ENCODE measurements at places on chromosomes 4 and X. TPM values are rescaled to one million over a fixed set of nuclear protein-coding genes. Genes with fewer than 3 reads are reported as not detected.

FAM9B gene
- not detected for total RNA-seq

RBM10 gene
- 26.7 TPM for total RNA-seq

AFM gene
- not detected for total RNA-seq

RBM46 gene
- not detected for total RNA-seq

CFAP99 gene
- not detected for total RNA-seq

GAGE12J gene
- total RNA-seq, result not detected

OTC gene
- total RNA-seq, result not detected

GYG2 gene
- 0.32 TPM for total RNA-seq

SERPINA7 gene
- total RNA-seq, result not detected

MAGEC3 gene
- total RNA-seq, result not detected

CHRNA9 gene
- not detected for total RNA-seq

ENOPH1 gene
- total RNA-seq, result 18.5 TPM

TLR10 gene
- total RNA-seq, result 0.11 TPM

SYNPO2 gene
- 257 TPM for total RNA-seq

ASB5 gene
- total RNA-seq, result 2.1 TPM

MPP1 gene
- total RNA-seq, result 34.6 TPM

HELT gene
- total RNA-seq, result not detected

TLR2 gene
- total RNA-seq, result 0.60 TPM

KLF3 gene
- total RNA-seq, result 25.1 TPM

ACOT9 gene
- 47.8 TPM for total RNA-seq

LNX1 gene
- total RNA-seq, result 3.8 TPM

RHOXF2B gene
- not detected for total RNA-seq

TLR3 gene
- 19.7 TPM for total RNA-seq

MGARP gene
- total RNA-seq, result 0.64 TPM

GC gene
- not detected for total RNA-seq

AFF1 gene
- total RNA-seq, result 68.4 TPM

PCYT1B gene
- 0.13 TPM for total RNA-seq

SULT1E1 gene
- not detected for total RNA-seq

LANCL3 gene
- total RNA-seq, result 0.12 TPM

SPARCL1 gene
- total RNA-seq, result 435 TPM

FSTL5 gene
- not detected for total RNA-seq

ZNF711 gene
- total RNA-seq, result 1.8 TPM

NAP1L5 gene
- total RNA-seq, result 7.7 TPM

ASMTL gene
- total RNA-seq, result 48.6 TPM

ASB12 gene
- total RNA-seq, result 2.5 TPM

NPNT gene
- total RNA-seq, result 10.0 TPM

SLC10A4 gene
- total RNA-seq, result 0.19 TPM

F8 gene
- total RNA-seq, result 32.6 TPM

All from heart right ventricle (tissue), 16 donors.